Type B pancreatic cell (in vitro differentiated cells): ENCODE measurements at places on chromosomes 4 and X.

DNA sequence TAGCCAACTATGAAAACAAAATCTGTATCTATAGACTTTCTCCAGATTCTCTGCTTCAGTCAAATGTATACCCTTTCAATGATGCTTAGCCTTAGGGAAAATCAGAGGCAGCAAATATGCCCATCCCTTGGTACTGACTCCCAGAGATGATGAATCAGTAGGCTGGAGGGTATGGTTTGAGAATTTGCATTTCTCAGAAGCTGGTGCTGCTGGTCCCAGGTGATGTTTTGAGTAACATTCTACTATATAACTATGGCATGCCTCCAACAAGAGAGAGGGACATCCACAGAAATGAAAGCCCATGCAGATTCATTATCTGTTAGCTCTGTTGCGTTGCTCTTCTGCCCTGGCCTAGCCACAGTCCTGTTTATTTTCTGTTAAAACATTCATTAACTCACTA lies 13.6 kb downstream of the TNIP3 start:
- H3K4me1 ChIP-seq = peaks cover 4% of the 10 kb centered on the region
- no peaks in the 10 kb centered on the region for H3K36me3 ChIP-seq
- H3K27me3 ChIP-seq = peaks cover 18% of the 10 kb centered on the region
- DNase-seq = no peak
- H3K4me3 ChIP-seq = no peak overlapping the region
- no peak overlapping the region for H3K27ac ChIP-seq

DNA sequence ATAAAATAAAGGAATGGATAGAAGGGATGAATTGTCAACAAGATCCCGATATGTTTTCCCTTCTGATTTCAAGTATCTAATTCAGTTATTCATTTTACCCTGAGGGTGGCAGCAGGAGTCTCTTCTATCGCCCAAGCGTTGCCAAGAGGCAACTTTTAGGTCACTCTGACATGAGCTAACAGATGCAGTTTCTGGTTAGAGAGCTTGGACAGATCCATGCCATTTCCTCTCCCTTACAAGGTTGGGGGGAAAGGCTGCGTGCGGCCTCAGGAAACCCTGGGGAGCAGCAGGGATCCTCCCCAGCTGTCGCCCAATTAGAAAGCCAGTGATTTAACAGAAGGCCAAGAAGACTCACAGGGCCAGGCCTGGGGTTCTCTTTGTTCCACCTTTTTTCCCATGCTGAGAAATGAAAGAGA lies 35.3 kb upstream of the WAS start:
- no peaks in the 10 kb centered on the region for H3K27me3 ChIP-seq
- H3K4me3 ChIP-seq = no peak overlapping the region
- no peak for DNase-seq
- no peak overlapping the region for H3K27ac ChIP-seq

DNA sequence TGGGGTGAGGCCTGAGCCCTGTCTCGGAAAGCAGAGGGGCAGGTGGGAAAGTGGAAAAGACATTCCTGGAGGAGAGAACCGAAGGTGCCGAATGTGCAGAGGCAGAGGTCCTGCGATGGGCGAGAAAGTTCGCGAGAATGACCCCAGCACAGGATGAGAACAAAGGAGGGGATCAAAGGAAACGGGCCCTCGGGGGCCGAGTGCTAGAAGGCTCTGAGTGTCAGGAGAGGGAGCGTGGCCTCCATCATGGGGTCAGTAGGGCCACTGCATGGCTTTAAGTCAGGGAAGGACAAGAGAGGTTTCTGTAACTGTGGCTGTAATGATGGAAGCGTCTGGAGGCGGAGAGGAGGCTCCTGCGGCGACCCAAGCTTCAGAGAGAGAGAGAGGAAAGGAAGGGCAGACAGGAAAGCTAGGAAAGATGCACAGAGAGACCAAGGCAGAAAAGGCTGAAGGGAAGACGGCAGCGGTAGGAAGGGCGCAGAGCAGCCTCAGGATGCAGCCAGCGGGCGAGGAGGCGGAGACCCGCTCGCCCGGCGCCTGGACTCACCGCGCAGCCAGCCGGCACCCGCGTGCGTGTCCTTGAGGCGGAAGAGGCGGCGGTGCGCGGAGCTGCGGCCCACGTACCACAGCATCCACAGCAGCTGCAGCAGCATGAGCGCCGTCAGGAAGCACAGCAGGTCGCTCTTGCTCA lies 669 bp downstream of the OTOP1 start:
- no peaks in the 10 kb centered on the region for H3K4me1 ChIP-seq
- H3K36me3 ChIP-seq = no peaks in the 10 kb centered on the region
- H3K4me3 ChIP-seq = peak overlapping the region; percentile 47
- peaks cover 88% of the 10 kb centered on the region for H3K27me3 ChIP-seq

GRCh38 chr4:121819216-121819965 lies 4.3 kb downstream of the CCNA2 start:
- H3K27me3 ChIP-seq = no peaks in the 10 kb centered on the region
- no peak for DNase-seq
- H3K36me3 ChIP-seq = peaks cover 10% of the 10 kb centered on the region
- no peak overlapping the region for H3K4me3 ChIP-seq

GRCh38 chr4:26044524-26044923 lies 130.5 kb downstream of the SMIM20 start:
- H3K27me3 ChIP-seq = no peaks in the 10 kb centered on the region
- H3K27ac ChIP-seq = no peak overlapping the region
- H3K36me3 ChIP-seq = no peaks in the 10 kb centered on the region
- peaks cover 12% of the 10 kb centered on the region for H3K4me1 ChIP-seq
- DNase-seq = no peak

DNA sequence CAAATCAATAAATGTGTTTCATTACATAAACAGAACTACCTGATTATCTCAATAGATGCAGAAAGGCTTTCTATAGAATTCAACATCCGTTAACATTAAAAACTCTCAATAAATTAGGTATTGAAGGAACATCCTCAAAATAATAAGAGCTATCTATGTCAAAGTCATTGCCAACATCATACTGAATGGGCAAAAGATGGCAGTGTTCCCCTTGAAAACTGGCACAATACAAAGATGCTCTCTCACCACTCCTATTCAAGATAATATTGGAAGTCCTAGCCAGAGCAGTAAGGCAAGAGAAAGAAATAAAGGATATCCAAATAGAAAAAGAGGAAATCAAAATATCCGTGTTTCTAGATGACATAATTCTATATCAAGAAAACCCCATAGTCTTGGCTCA lies 466.4 kb downstream of the MAGEE1 start:
- no peaks in the 10 kb centered on the region for H3K36me3 ChIP-seq
- H3K4me3 ChIP-seq = no peak overlapping the region
- H3K27ac ChIP-seq = no peak overlapping the region
- no peak for DNase-seq
- no peaks in the 10 kb centered on the region for H3K4me1 ChIP-seq

GRCh38 chr4:113759696-113760093 lies 1.8 kb downstream of the CAMK2D start:
- no peak for DNase-seq
- peak overlapping the region; percentile 99 for H3K27ac ChIP-seq
- peaks cover 16% of the 10 kb centered on the region for H3K36me3 ChIP-seq
- peaks cover 20% of the 10 kb centered on the region for H3K4me1 ChIP-seq
- H3K4me3 ChIP-seq = peak overlapping the region; percentile 95
- peaks cover 4% of the 10 kb centered on the region for H3K27me3 ChIP-seq

DNA sequence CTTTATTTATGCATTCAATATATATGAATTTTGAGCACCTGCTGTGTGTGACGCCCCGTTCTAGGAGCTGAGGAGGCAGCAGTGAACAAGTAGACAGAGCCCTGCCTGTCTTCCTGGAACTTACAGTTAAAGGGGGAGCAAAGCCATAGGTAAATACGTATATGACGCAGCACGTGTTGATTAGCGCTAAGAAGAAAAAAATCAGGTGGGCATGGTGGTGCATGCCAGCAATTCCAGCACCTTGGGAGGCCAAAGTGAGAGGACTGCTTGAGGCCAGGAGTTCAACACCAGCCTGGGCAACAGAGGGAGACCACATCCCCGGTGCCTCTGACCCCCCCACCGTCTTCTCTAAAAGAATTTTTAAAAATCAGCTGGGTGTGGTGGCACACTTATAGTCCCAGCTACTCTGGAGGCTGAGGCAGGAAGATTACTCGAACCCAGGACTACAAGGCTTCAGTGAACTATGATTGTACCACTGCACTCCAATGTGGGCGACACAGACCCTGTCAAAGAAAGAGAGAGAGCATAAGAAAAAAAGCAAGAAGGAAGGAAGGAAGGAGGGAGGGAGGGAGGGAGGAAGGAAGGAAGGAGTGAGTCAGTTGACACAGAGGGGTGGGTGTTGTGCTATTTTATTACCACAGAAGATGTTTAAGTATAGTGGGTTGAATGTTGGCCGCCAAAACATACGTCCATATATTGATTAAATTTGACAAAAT lies 5.4 kb upstream of the KIAA0232 start:
- peaks cover 61% of the 10 kb centered on the region for H3K27me3 ChIP-seq
- no peaks in the 10 kb centered on the region for H3K36me3 ChIP-seq

DNA sequence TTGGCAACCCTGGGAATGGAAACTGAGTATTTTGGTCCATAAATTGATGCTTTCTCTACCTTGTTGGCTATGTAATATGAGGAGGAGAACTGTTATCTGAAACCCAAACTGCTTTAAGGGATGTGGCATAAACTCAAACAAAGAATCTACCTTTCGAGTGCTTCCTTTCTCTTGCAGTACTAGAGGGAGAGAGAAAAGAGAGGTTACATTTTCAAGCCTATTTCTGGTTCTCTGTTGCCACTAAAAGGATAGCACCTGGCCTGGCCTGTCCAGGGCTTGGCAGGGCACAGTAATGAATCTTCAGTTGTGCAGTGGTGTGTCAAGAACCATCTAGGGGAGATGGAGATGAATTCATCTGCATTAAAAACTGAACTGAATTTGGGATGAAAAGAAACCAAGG lies 308.6 kb downstream of the PTTG2 start:
- H3K4me3 ChIP-seq = no peak overlapping the region
- H3K27me3 ChIP-seq = no peaks in the 10 kb centered on the region
- no peaks in the 10 kb centered on the region for H3K36me3 ChIP-seq
- H3K4me1 ChIP-seq = no peaks in the 10 kb centered on the region
- no peak overlapping the region for H3K27ac ChIP-seq
- no peak for DNase-seq

DNA sequence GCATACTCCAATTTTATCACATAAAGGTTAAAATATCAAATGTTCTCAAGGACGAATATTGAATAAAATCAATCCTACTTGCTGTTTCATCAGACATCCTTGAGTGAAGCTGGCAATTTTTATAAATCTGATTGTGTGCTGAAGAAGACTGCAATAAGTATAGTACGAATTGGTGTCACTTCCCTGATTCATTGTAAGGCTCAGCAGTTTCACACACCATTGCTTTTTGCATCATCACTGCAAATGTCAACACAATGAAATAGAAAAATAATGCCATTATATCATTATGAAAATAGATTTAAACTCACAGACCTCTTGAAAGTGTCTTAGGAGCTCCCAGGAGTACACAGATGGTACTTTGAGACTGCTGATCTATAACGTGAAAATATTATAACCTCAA lies 172.5 kb downstream of the ANKRD50 start:
- no peak for DNase-seq
- H3K27ac ChIP-seq = no peak overlapping the region

DNA sequence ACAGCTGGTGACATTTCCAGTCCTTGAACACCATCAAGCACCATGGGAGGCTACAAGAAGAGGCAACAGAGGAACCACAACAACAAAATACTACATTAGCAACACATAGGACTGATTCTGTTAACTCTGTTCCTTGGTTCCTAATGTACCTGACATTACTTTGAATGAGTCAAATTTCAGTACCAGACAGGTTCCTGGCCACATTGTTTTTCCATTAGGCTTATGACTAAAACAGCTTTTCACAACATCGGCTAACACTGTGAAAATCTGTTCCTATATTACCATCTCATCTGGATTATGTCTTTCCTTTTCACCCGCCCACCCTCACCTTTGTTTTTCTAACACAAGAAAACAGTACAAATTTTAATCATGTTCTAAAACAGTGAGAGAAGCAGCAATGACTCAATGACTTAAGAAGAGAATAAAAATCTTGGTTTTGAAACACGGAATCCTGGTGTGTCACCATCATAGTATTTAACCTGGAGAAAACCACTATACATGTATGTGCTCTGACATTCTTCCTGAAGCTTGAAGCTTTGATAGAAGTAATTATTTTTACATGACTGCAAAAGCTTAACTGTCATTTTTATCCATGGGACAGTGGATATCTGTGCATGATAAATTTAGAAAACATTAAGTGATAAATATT lies 143.9 kb downstream of the SCFD2 start:
- no peaks in the 10 kb centered on the region for H3K27me3 ChIP-seq
- peaks cover 5% of the 10 kb centered on the region for H3K4me1 ChIP-seq
- H3K4me3 ChIP-seq = no peak overlapping the region
- H3K36me3 ChIP-seq = peaks cover 4% of the 10 kb centered on the region
- no peak for DNase-seq

GRCh38 chrX:111431001-111431400 lies 19.0 kb upstream of the DCX start:
- no peak overlapping the region for H3K27ac ChIP-seq
- H3K4me3 ChIP-seq = no peak overlapping the region
- no peaks in the 10 kb centered on the region for H3K4me1 ChIP-seq
- H3K36me3 ChIP-seq = no peaks in the 10 kb centered on the region
- H3K27me3 ChIP-seq = no peaks in the 10 kb centered on the region

- no peak for DNase-seq
- H3K27me3 ChIP-seq = no peaks in the 10 kb centered on the region
- no peak overlapping the region for H3K4me3 ChIP-seq
- H3K27ac ChIP-seq = peak overlapping the region; percentile 33
- H3K4me1 ChIP-seq = peaks cover 35% of the 10 kb centered on the region
- peaks cover 14% of the 10 kb centered on the region for H3K36me3 ChIP-seq
Measured at GRCh38 chr4:168744021-168744420, 247.2 kb downstream of the PALLD start.

DNA sequence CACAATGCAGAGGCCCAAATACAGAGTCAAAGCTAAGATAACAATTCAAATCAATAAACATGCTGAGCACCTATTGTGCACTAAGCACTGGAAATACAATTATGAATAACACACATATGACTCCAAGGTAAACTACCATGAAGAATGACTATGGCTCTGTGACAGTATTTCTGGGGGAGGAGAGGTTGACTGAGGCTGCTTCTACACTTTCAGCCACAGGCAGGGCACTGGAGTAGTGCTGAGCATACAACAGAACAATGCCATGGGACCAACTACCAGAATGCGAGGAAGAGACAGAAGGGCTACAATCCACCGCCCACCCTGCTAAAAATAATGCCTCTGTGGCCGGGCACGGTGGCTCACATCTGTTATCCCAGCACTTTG lies 13.7 kb downstream of the TEC start:
- no peaks in the 10 kb centered on the region for H3K36me3 ChIP-seq
- H3K4me3 ChIP-seq = no peak overlapping the region
- H3K4me1 ChIP-seq = no peaks in the 10 kb centered on the region
- H3K27me3 ChIP-seq = no peaks in the 10 kb centered on the region
- H3K27ac ChIP-seq = no peak overlapping the region

GRCh38 chrX:26845056-26845455 lies 618.1 kb downstream of the PPP4R3C start:
- DNase-seq = no peak
- no peaks in the 10 kb centered on the region for H3K27me3 ChIP-seq
- H3K4me1 ChIP-seq = no peaks in the 10 kb centered on the region
- H3K27ac ChIP-seq = no peak overlapping the region

GRCh38 chr4:128177498-128177897 lies 110.1 kb downstream of the PGRMC2 start:
- H3K27ac ChIP-seq = no peak overlapping the region
- H3K4me1 ChIP-seq = no peaks in the 10 kb centered on the region
- H3K36me3 ChIP-seq = peaks cover 12% of the 10 kb centered on the region
- DNase-seq = no peak

GRCh38 chr4:11474146-11474545 lies 45.5 kb upstream of the HS3ST1 start:
- no peak for DNase-seq
- H3K27ac ChIP-seq = no peak overlapping the region
- H3K36me3 ChIP-seq = no peaks in the 10 kb centered on the region
- no peaks in the 10 kb centered on the region for H3K27me3 ChIP-seq

- no peaks in the 10 kb centered on the region for H3K4me1 ChIP-seq
- H3K27ac ChIP-seq = no peak overlapping the region
- H3K4me3 ChIP-seq = no peak overlapping the region
Measured at GRCh38 chr4:120472447-120473131, 405.9 kb upstream of the MAD2L1 start.
